ENCODE measurements at places on chromosomes 4 and X.
A peak's percentile ranks its signal among the peaks of the same experiment; 100 is the strongest.

DNA sequence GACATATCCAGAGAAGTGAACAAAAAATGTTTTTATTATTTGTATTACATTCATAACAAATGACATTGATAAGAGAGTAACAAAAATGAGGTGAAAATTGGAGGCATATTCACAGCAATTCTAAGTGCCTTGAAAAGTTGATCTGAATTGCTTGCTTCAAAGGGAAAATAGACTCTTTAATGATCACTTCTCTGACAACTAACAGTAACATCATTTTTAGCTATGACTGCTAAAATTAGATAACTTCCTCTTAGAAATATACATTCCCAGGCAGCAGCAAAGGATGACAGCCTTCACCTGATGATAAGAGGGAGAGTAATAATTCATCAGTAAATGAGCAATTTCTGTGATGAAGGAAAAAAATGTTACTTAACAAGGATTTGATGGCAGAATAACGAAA lies 472.5 kb downstream of the PCDH10 start:
- DNase-seq: no peak

DNA sequence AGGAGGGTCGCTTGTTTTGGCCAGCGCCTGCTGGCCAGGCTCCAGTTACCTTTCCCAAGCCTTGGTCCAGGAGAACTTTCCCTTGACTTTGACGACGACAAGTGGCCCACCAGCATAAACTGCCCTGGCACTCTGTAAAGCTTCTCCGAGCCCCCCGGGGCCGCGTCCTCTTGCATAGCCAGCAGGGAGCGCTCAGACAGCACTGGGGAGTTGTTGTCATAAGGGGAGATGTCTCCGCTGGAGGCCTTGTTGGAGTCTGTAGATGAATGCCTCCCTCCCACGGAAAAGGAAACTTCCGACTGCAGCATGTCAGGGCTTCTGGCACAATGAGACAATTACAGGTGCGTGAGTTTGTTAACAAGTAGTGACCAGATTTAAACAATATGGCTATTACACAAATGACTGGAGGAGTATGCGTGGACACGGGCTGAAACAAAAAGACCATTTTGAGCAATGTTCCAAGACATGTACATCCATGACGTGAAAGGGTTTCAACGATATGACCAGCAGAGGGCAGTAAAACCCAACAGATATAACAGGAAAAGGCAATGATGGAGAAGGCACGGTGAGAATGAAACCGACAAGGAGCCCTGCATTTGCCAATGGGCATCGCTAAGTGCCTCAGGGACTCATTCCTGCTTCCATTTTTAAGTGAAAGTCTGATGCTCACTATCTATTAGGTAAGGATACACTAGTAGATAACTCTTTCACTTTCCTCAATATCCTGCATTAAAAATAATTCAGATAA lies 33.0 kb downstream of the HCCS start:
- DNase-seq: peak; percentile 10

GRCh38 chr4:11019451-11020240 lies 335.1 kb upstream of the CLNK start:
- no peak for DNase-seq

- no peak for DNase-seq
These were observed 8.7 kb upstream of the SLC25A4 start for GRCh38 chr4:185134307-185134869.

DNA sequence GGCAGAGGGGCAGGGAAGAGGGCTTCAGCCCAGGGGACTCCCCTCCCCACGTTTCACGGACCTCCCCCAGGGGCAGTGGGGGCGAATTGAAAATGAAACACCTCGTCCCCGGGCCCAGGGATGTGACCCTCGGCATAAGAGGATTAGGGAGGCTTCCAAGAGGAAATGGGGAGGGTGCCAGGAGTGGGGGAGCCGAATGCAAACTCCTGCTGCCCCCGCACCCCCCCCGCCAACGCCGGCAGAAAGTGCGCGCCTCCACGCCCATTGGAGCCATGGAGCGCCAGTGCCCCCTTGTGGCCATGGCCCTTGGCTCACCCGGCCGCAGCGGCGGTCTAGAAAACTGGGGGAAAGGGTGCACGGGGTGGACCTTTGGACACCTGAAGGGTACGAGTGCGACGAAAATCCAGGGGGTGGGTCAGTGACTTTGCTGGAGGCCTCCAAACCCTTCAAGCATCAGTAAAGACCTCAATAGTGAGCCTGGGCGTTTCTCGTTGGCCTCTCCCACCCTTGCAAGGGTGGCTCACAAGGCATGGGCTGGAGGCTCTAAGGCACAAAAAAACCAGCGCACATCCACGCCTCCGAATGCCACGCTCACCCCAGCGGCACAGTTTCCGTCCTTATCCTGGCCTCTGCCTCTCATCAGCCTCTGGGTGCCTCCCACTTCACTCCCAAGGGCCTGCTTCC lies 120.8 kb upstream of the PJA1 start:
- no peak for DNase-seq

GRCh38 chrX:51395810-51396728 lies 63.4 kb downstream of the NUDT10 start:
- DNase-seq: no peak

DNA sequence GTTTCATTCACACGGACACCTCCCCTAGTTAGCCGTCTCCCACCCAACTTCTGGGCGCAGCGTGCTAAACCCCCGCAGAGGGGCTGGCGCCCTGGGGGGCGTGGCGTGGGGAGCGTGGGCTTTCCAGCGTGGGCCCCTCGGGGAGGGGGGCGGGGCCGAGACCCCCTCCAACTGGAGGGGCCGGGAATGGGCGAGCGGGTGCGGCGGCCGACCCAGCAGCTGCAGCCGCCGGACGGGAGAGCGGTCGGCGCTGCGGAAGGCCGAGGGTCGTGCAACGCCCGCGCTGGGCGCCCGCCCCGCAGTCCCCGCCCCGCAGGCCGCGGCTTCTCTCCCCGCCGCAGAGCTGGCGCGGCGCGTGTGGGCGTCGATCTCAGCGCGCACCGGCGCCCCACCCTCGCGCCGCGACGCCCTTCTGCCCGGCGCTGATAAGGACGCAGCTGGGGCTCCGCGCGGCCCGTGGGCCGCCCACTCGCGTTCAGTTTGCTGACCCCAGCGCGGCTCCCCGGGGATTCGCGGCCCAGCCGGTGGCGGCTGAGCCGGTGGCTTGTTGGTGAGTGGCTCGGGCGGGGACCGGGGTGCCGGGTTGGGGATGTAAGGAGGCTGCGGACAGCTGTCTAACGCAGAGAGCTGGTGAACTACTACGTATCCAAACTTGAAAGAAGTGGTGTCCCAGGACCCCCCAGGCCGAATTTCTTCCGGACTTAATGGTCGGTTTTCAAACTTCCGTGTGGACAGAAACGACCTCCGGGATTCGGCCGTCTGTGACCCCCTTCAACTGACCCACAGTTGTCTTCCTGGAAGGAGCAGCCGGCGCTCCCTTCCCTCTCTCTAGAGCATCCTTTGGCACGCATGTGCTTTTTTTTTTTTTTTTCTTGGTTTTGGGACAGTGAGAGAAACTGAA lies 1.5 kb downstream of the FHDC1 start:
- DNase-seq: peak; percentile 2

Data from NCI-H446 treated with DMSO at 0.1 percent for 48 hours (cell line).